ENCODE measurements at places on chromosomes 4 and X.

GRCh38 chrX:143664302-143664701 is 28.4 kb upstream of the SLITRK4 start:
- DNase-seq: peak; percentile 21

DNA sequence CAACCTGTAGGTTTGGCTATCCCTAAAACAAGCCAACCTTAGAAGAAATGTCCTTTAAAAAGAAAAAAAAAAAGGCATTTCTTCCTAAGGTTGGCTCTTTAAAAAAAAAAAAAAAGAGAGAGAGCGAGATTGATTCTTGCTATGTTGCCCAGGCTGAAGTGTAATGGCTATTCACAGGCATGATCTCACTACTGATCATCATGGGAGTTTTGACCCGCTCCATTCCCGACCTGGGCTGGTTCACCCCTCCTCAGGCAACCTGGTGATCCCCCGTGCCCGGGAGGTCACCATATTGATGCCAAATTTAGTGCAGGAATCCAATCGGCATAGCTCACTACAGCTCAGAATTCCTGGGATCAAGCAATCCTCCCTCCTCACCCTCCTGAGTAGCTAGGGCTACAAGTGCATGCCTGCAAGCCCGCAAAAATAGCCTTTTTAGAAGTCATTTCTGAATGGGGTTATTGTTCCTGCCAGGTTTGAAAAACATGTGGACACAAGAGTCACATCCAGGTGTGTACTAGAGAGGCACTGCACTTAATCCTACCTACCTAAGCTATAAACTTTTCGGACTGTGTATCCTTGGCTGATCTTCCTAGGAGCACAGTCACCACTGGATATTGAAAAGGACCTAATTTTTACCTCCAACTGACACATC is 61.4 kb upstream of the ZCCHC13 start:
- DNase-seq: peak; percentile 61

DNA sequence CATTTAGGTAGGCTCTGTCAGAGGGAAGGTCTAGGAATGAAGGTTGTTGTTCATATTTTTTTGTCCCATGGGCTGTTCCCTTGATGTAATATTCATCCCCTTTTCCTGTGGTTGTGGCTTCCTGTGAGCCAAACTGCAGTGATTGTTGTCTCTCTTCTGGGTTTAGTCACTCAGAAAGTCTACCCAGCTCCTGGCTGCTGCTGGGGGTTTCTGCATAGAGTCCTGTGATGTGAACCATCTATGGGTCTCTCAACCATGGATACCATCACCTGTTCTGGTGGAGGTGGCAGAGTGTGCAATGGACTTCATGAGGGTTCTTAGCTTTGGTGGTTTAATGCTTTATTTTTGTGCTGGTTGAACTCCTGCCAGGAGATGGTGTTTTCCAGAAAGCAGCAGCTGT is 122.8 kb downstream of the ZC4H2 start:
- no peak for DNase-seq

GRCh38 chr4:7295911-7296660 is 103.7 kb downstream of the SORCS2 start:
- DNase-seq: peak; percentile 4

- peak; percentile 25 for DNase-seq
These were observed 118.5 kb downstream of the PLS3 start for GRCh38 chrX:115679460-115679859.

GRCh38 chr4:79756140-79756895 is 316.7 kb downstream of the ANTXR2 start:
- no peak for DNase-seq

DNA sequence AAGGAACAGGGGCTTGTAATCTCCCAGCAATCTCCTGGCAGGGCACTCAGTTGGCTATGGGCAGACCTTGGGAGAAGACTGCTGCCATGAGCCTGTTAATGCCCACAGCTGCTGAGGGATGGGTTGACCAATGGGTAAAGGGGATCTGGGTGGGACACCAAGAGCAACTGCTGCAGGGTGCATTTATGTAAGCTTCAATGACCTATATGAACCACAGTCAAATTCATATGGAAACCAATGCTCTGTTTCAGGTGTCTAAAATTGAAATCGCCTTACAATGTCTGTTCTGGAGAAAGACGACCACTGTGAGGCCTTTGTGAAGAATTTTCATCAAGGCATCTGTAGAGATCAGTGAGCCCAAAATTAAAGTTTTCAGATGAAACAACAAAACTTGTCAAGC is 6.1 kb downstream of the EPGN start:
- DNase-seq: no peak

GRCh38 chr4:29948451-29948850 is 771.7 kb upstream of the PCDH7 start:
- DNase-seq: no peak
